ENCODE measurements at places on chromosomes 16 and 17. TPM values are rescaled to one million over a fixed set of nuclear protein-coding genes. Genes with fewer than 3 reads are reported as not detected.
A peak's percentile ranks its signal among the peaks of the same experiment; 100 is the strongest.

- no peak for DNase-seq
These were observed 26.1 kb downstream of the SOCS1 start for GRCh38 chr16:11229906-11230305.

DNA sequence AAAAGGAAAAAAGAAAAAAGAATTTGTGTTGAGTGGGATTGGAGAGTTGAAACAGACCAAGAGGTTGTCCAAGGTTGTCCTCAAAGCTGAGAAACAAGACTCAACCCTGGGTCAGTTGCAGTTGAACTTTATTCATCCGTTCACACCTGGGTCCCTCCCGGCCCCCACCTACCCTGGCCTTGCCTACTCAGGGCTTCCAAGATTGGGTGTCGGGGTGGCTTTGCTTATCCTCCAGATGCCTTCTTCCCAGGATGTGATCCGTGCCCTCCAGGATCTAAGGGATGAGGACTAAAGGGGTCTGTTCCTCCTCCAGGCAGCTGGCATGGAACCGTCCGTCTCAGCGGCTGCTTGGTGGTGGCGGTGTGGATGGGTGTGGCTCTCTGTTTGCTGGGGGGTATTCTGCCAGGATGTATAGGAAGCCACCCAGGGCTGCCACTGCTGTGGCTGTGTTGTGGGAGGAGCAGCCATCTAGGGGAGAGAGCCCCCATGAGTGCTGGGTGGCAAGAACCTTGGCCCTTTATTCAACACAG lies 10.3 kb upstream of the NAGPA start:
- DNase-seq: no peak

GRCh38 chr17:17826342-17826713 lies 10.5 kb downstream of the SREBF1 start:
- DNase-seq: no peak

DNA sequence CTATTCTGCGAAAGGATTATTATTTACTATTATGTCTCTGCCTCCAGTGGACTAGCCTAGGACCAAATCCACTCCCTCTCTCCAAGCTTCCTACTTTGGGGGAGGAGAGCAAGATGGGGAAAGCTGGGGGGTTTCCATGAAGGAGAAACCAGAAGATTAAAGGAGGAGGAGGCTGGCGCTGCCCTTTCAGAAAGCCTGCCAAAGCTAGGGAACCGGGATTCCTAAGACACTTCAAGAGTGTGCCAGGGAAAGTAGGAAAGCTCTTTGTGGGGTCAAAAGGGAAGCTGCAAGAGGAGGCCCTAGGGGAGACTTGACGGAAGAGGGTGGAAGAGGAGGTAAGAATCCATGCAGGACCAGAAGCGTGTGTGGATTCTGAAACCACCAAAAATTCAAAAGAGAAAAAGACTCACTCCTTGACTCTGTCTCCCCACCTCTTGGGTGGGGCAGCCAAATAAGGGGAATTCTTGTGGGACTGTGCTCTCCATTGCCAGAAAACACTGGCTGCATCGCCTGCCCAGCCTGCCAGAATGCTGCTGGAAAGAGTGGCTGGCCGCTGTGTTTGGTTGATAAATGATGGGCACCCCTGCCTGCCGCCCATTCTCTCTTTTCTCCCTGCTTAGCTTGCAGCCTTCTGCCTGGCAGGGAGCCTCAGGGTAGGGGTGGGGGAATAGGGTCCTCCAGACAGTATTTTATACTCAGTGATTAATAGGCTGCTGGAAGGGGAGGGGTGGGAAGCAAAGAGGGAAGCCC lies 11.8 kb upstream of the KAT7 start:
- no peak for DNase-seq

- DNase-seq: no peak
These were observed 6.9 kb downstream of the GOT2 start for GRCh38 chr16:58727028-58727781.

- no peak for DNase-seq
These were observed 37.7 kb downstream of the ULK2 start for GRCh38 chr17:19830061-19830460.

DNA sequence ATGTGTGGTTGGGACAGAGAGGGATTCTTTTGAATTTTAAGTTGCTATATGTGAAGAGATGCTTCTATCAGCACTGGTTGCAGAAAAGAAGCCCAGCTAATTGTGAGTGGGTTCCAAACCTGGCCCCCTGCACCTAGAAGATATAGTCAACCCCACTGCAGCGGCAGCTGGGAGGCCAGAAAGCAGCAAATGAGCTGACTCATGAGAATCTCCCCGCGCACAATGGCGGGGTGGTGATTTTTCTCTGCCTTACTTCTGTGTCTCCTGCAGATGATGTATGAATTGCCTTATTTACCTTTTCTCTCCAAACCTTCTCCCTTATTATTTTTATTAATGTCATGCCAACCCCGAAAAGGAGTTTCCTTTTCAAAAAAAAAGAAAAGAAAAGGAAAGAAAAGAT lies 89.7 kb downstream of the MAF start:
- no peak for DNase-seq

DNA sequence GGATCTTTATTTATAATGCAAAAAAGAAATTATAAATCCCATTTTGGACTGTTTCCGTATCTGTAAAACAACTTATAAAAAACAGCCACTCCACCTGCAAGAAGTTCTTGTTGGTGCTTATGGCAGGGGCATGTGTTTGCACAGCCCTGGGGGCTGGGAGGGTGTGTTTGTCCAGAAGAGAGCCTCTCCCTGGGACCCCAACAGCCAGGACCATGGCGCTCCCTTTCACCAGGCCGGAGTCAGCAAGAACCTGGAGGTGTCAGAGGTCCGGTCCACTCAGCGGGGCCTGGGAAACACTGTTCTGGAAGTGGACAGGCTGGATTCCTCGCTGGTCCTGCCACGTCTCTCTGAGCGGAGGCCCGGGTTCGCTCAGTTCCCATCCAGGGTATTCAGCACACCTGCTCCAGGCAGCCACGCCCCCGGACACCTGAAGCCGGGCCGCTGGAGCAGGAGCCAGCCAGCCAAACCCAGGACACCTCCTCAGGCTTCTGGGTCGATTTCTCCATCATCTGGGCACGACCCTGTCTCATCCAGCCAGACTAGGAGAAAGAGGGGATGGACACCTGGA lies 18.9 kb upstream of the GINS2 start:
- no peak for DNase-seq

GRCh38 chr16:9966569-9967157 lies 215.6 kb downstream of the GRIN2A start:
- DNase-seq: no peak

GRCh38 chr17:49193513-49194296 lies 16.7 kb downstream of the GNGT2 start:
- DNase-seq: peak; percentile 39

DNA sequence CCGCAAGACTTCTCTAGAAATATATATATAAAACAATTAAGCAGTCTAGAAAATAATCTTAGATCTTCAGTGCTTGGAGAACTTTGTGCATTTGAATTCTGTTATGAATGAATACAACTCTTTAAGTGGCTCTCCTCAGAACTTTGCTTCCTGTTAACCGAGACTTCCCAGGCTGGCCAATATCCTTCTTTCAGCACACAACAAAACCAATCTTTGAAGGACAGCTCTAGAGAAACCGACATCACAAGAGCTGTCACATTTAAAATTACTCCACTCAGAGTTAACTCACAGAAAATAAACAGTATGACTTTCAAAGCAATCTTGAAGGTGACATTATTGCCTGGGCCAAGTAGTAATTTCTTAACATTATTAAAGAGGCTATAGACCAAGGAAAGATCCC lies 49.7 kb upstream of the ITGA2B start:
- no peak for DNase-seq

DNA sequence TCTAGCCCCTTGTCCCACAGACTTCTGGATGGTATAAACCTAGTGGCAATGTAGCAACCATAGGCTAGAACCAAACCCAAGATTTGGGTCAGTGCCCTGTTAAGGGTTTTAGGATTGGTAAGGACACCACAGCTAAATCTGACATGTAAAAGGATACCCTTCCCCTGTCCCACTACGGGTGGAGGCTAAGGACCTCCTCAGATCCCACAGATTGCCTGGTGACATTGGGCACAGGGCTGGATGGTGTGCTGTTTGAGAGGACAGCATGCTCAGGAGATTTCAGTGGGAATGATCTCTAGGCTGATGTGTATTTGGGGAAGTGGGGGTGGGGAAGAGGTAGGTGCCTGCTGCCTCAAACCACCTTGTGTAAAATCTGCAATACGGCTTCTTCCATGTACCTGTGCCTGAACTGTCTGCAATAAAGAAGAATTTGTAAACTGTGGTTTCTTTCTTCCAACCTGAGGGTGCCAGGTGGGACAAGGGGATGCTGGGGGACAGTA lies 671 bp upstream of the EDC4 start:
- DNase-seq: no peak

DNA sequence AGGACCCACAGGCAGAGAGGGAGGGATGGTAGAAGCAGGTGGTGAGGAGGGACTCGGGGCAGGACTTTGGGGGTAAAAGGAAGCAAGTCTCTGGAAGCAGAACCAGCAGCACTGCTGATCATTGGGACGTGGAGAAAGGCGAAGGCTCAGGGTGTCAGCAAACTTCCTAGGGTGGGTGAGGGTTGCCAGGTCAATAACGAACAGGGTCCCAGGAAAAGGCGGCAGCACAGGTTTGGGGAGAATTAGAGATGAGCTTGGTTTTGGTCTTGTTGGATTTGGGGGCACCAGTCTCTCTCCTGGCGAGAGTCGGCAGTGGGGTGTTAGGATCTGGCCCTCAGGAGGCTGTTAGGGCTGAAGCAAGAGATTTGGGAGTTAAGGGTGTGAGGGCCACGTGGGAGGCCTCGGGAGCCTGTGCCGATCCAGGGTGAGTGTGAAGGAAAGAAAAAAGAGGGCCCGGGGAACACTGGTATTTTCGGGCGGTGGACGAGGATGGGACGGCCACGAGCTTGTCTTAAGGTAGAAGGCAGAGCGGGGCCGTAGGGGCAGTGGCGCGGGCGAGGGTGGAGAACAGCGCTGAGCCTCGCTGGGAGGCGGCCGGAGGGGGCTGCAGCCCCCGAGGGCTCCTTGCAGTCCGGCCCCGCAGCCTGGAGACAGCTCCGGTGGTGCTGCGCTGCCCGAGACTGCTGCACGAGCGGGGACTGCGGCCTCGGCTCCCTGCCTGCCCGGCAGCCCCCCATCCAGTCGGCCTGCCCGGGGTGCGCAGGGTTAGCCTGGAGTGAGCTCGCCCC lies 765 bp upstream of the ADORA2B start:
- DNase-seq: no peak

GRCh38 chr16:2022723-2023091 lies 3.1 kb downstream of the NPW start:
- no peak for DNase-seq

GRCh38 chr17:50691550-50692447 lies 15.9 kb downstream of the ANKRD40 start:
- DNase-seq: no peak

DNA sequence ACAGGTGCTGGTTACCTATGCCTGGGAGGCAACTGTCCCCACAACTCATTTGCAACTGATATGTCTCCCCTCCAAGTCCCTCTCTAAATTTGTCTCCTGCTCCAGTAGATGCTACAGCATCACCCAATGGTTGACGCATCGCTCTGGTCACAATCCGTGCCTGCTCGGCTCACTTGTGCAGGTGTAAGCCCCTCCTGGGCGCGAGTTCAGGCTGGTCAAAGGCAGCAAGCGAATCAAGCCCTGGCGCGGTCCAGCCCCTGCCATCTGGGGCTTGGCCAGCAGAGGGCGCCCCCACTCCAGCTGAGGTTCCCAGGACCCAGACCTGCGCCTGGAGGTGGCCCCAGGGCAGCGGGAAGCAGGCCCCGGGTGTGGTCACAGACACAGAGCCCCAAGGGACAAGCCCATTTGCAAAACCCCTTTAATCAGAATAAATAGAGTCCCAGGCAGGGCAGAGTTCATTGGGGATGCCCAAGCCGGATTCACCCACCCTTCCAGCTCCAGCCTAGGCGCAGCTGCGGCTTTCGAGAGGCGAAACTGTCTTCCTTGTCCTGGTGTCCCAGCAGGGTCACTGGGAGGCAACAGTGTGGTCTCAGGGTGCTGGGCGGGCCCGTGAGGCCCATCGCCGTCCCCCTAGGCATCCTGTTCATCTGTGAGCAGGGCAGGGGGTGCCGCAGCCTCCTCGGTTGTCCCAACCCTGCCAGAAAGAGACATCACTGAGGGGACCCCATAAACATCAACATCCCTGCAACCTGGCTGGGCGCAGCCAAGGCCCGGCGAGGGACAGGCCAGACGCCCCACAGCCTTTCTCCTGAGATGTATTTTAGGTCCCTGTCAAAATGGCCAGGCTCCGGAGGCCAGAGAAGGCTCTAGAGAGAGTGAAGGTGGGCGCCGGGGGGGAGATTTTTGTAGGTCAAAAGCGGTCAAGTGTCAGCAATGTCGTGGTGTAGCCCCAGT lies 15.8 kb downstream of the TMC6 start:
- DNase-seq: peak; percentile 70

DNA sequence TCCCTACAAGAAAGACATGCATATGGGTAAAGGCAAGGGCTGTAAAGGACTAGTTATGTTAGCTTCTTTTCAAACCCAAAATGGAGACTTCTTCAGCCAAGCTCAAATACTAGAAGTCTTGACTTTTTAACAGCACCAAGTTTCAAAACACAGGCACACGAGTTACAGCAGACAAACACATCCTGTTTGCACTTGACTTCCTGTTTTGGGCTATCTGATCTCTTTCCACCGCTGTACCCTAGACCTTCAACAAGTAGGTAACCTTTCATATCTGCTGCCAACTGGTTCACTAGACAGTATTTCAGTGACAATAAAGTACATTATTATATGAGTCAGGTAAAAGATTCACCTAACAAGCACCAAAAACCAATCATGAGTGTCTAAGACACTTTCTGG lies 12.3 kb downstream of the RFFL start:
- DNase-seq: peak; percentile 93

DNA sequence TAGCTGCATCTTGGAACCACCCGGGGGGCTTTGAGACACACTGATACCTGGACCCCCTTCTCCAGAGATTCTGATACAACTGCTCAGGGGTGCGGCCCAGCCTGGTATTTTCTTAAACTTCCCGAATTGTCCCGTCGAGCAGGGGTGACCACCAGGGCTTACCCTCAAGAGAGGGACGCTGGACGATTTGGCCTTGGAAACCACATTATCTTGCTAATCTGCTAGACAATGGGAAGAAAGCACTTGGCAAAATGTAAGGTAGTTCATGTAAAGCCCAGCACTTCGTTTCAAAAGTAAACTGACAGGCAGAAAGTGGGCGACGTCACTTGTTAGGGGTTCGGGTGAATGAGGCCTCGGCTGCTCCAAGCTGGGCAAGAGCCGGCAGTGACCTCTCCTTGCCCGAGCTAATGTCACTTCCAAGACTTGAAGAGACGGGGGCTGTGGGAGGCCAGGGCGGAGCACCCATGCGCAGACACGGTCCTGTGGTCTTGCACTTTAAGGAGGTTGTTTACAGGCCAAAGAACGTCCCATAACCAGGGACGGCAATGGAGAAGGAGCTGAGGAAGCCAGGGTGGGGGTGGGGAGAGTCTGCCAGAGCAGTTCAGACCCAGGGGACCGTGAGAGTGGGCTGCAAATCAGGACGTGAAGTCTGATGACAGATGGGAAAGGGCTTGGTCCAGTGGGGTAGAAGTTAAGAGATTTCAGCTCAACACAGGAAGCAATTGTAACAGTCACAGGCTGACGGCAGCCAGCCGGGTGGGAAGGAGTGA lies 152.7 kb upstream of the GSE1 start:
- DNase-seq: no peak

Gene ZNF213
- 3.8 TPM for total RNA-seq

Gene PIMREG
- not detected for total RNA-seq

Gene ZP2
- total RNA-seq: not detected

Gene RHBDL1
- 3.2 TPM for total RNA-seq

Gene TNFRSF13B
- total RNA-seq: 3.1 TPM

Gene GRAP
- total RNA-seq: 34.5 TPM

Gene KIF18B
- 0.52 TPM for total RNA-seq

Gene TMC8
- 454 TPM for total RNA-seq

Gene TPSD1
- not detected for total RNA-seq

Gene TM4SF5
- total RNA-seq: not detected

Gene SSTR5
- total RNA-seq: not detected

All from CD4-positive, CD25-positive, alpha-beta regulatory T cell (primary cell).